ENCODE measurements at places on chromosomes 7 and 10.

DNA sequence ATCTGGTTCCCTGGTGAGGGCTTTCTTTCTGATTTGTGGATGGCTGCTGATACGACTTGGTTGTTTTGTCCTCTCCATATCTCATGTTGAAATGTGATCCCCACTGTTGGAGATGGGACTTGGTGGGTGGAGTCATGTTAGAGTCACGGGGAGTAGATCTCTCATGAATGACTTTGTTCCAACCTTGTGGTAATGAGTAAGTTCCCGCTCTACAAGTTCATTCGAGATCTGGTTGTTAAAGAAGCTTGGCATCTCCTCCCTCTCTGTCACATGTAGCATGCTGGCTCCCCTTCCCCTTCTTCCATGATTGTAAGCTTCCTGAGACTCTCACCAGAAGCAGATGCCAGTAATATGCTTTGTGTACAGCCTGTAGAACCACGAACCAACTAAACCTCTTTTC lies 37.1 kb upstream of the NXPH1 start:
- no peak for DNase-seq

DNA sequence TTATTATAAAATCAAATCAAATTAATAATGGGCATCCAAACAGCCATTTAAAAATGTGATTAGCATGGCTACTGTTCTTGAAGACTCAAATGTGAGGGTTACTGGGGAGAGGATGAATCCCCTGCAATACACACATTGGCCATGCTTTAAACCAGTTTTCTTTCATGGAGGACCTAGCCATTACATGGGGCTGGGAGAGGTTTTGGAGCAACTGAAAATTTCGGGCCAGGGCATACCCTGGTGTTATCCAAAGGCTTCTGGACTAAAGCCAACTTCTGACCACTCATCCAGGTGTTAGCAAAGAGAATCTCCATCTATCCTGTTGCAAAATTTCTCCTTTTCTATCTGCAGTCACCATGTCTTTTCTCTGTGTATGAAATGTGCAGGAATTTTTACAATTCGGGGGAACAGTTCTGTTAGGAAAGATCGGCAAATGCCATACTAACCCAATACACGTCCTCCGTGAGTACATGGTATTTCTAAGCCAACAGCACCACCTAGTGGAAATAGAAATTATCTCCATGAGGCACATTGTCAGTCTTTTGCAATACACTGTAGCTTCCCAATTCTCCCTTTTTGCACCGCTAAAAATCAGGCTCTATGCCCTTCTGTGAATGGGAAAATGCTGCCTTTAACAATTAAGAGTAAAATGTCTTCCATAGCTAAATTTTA lies 47.0 kb upstream of the ZNF107 start:
- peak; percentile 43 for DNase-seq

DNA sequence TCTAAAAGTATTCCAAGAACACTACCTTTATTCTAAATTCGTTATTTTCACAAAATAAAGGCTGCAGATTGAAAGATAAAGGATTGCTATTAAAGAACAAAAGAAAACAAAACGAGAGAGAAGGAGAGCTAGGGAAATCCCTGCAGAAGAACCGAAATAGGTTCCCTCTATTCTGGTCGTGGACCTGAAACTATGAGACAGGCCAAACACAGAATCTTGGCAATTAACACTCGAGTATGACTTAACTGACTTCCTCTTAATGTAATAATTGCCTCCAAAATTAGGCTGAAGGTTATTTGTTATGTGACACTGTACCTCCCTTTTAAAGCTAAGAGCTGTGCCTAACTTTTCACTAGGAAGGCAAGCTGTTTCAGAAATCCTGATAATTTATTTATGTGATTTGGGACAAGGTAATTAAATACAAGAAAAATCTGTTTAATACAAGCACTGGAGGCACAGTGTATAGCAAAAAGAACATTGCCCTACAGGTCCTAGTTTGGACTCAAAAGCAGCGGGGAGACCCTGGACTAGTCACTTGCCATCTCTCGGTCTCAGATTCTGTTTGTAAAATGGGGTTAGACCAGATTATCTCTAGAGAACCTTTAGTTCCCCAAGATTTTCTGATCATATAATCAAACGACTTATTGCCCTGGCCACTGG lies 11.6 kb downstream of the NAMPT start:
- no peak for DNase-seq

DNA sequence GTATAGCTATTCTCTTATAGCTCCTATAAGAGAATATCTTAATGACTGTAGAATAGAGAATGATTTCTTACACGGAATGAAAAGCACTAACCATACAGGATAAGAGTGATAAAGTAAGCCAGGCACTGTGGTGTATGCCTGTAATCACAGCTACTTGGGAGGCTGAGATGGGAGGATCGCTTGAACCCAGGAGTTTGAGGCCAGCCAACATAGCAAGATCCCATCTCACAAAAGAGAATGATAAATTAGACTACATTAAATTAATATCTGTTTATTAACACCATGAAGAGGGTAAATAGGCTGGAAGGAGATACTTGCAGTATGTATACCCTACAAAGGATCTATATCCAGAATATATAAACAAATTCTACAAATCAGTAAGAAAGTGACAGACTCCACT lies 12.2 kb upstream of the OIT3 start:
- DNase-seq: no peak

DNA sequence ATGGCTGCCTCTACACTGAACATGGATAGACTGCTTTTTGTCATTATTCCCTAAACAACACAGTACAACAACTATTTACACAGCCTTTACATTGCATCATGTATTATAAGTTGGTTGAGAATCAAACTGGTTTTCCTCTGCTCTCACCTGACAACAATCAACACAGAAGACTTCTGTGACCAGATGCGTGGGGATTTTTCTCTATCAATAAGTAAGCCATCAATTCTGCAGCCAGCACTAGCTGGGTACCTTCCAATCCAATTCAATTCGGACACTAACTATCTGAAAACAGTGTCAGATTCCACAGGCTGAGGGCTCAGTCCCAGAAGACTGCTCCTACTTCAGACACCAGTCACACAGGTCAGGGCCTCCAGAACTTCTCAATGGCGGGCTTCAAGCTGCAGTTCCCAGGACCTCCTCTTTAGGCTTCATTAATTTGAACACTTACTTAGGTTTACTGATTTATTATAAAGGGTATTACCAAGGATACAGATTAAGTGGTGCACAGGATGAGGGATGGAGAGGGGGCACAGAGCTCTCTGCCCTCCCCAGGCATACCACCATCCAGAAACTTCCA lies 36.4 kb upstream of the ASL start:
- DNase-seq: no peak

DNA sequence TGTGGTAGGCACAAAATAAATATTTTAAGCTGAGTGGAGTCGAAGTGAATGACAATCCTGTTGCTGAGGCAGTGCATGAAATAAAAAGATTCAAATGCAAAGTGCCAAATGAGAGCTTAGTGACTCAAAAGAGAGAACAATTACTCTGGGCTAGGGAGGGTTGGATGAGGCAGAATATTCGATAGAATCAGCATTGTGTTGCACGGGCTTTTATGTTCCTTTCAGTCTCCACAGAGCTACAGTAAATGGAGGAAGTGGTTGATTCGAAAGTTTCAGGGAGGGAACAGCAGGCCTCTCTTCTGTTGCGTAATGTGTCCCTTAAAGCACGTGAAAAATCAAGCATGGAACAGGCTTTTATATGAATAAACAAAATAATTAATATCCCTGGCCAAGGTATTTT lies 599.3 kb upstream of the CELF2 start:
- no peak for DNase-seq

DNA sequence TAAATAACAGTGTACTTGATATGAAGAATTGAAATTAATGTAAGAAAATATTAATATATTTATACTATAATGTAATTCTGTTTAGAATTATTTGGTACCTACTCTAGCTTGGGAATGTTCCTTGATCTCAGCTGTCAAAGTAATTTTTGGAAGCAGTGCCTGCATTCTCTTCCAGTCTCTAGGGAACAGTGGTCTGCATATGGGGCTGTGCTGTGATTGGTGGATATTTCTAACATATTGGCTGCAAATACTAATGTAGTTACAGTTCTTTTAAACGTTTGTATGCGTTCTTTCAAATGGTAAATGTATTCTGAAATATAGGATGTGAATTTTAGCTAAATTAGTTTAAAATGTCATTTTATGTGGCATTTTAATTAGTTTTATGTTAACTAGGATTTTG lies 87.2 kb downstream of the PHF14 start:
- DNase-seq: no peak

GRCh38 chr7:11858622-11859302 lies 26.8 kb upstream of the THSD7A start:
- no peak for DNase-seq

- DNase-seq: no peak
Measured at GRCh38 chr10:32049113-32049512, 7.1 kb downstream of the KIF5B start.

GRCh38 chr7:148927123-148928045 lies 43.3 kb upstream of the EZH2 start:
- no peak for DNase-seq

DNA sequence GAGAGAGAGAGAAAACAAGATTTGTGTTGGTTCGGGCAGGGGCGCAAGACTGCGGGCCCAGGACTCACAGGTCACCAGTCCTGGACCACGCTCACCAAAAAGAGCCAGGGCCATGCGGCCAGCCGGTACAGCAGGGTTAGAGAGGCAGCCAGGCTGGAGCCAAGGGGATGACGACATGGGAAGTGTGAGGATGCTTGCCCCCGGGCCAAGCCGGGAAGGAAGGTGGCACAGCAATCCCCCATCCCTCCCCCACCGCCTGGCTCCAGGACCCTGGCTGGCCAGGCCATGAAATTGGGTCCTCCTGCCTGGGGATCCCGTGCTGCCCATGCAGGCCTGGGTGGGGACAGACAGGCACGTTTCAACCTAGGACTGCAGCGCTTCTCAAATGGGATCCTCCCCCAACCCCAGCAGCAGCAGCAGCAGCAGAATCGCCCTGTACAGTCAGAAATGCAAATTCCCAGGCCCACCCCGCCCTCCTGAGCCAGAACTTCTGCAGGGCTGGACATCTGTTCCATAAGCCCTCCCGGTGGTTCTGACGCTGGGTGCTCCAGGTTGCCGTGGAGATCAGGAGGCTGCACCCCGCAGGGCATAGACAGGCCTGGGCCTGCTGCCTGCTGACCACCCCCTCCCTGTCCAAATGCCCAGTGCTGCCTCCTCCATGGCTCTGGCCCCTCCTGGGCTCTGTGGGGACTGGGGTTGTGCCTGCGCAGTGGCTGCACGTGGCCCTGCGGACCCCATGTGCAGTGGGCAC lies 35.0 kb downstream of the YKT6 start:
- DNase-seq: no peak

GRCh38 chr10:127485153-127485857 lies 63.8 kb upstream of the NPS start:
- no peak for DNase-seq

GRCh38 chr7:81714306-81714705 lies 55.5 kb downstream of the HGF start:
- no peak for DNase-seq

DNA sequence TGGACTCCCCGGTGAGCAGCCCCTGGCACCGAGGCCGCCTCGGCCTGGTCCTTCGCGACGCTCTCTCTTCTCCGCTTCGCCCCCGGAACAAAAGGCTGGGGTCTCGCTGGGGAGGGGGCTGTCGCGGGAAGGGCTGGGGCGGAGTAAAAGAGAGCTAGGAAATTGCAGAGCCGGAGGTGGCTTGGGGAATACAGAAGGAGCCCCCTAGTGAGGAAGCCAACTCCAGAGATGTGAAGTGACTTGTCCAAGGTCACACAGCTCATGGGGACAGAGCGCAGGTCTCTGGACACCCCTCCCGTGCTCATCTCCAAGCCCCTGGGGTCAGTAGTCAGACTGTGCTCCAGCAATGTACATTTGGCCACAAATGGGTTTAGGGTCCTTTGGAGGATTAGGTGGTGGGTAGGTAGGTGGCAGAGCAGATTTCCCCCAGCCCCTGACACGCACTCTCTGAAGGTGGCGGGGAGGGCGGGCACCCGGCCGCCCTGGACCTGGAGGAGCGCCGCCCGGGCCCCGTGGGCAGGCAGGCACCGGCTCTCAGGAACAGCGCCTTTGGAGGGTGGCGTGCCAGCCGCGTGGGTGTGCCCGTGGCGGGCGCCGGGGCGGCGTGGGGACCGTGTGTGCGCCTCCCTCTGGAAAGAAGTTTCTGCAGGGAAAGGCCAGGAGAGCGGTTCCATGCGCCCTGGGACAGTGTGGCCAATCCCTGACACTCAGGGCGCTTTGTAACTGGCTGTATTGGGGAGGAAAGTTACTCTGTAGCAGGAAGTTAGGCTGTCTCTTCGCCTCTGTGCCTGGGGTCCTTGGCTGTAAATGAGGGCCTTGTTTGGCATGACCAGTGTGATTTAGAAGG lies 910 bp downstream of the WIPF3 start:
- peak; percentile 86 for DNase-seq

- DNase-seq: peak; percentile 25
Measured at GRCh38 chr7:19491821-19492452, 216.9 kb downstream of the POLR1F start.

DNA sequence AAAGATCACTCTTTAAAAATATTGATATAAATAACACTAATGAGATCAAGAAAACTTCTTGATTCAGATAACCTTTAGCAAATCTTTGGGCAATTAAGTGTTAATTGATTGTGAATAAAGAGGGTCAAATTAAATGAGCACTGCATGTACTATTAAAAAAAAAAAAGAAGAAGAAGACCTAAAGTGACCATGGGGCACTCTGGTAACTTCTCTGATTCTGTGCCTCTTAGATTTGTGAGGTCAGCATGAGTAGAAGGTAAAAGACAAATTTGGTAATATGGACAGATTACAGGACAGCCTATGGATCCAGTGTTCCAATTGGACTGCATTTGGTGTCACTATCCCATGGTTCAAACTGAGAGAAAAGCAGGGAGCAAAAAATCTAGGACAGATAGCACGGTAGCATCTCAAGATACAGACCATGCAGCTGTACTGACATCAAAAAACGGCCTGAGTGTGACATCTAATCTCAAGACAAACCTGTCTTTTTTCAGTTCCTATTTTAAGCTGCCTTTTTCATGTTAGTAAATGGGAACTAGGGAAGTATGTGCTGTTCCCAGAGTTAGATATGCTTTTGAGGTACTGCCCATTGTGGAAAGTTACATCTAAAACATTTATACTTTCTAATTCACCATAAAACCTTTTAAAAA lies 128.0 kb downstream of the KCND2 start:
- no peak for DNase-seq

GRCh38 chr10:52864201-52865106 lies 91.9 kb upstream of the MBL2 start:
- peak; percentile 68 for DNase-seq

- DNase-seq: no peak
Measured at GRCh38 chr7:43784030-43784584, 25.6 kb downstream of the BLVRA start.

DNA sequence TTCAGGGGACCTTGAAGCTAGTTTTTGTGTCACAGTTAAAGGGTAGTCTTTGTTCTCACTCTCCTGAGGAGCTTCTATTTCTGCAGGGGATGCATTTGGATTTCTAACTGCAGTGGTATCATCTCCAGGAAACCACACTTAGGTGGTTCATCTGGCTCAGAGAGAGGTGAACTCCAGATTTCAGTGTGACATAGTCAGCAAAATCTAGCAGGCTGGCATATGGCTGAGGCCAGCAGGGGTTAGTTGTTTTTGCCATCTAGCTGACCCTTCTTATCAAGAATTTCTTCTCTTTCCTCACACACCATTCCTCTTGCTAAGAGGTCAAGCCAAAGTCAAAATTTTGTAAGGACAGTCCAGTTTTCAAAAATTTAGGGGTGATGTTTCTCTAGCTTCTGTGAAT lies 248.2 kb downstream of the REEP3 start:
- no peak for DNase-seq

Measured in testis (tissue), 5 donors.